NCI-H1694 treated with DMSO at 0.1 percent for 48 hours (cell line): ENCODE measurements at places on chromosomes 16 and 17.

DNA sequence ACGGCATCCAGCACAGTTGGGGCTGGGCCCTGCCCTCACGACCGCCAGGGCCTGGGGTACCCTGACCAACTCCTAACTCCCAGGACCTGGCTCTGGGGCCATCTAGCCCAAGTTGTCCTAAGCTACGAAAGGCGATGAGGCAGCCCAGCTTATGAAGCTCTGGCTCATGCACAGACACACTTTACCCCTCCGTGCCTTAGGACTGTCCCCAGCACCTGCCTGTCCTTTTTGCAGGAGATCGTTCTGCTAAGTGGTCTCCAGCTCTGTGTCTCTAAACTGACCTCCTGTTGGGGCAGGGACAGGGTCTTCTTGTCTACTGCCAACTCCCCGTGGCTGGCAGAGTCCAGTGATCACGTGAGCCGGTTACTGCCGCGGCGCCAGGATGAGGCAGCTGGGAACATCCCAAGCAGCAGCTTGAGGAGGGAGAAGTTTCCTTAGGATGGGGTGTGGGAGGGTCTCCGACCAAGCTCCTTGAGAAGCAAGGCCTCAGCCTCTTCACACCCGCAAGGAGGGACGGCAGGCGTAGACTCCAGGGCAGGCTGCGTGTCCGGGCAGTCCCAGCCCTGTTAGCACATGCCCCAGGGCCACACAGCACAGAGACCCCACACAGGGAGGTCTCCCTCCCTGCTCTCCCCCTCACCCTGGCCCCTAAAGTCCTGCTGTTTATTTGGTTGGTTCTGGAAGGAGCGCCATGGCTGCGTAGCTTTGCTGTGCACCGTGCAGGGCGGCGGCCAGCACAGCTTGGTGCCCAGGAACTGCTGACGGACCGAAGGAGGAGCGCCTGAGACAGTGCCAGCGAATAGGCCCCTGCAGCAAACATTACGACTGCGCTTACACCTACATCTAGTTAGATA, 16.4 kb upstream of the METRNL start:
- DNase-seq, result no peak

DNA sequence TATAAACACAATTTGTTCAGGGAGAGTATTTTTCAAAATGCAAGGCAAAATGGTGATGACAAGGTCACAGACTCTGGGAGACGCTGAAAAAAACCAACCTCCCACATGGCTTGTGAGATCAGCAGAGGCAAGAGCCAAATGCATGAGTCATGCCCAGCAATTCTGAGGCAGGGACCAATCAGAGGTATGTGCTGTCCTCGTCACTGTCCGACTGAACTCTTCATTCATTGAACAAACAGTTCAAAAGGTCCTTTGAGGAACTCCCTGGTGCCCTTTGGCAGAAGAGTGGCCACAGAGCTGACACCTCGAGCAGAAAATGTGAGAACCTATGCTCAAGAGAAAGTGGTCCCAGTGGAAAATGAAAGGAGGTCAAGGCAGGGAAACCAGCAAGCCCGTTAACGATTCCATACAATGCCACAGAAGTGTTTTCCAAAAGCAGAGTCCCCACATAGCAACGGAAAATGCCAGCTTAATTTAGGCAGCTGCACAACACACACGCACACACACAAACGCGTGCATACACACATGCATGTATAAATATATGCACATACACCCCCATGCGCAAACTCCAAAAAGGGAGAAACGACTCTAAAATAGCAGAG, 50.9 kb downstream of the CDH11 start:
- no peak for DNase-seq

GRCh38 chr17:75159196-75160031, 5.1 kb upstream of the JPT1 start:
- no peak for DNase-seq

DNA sequence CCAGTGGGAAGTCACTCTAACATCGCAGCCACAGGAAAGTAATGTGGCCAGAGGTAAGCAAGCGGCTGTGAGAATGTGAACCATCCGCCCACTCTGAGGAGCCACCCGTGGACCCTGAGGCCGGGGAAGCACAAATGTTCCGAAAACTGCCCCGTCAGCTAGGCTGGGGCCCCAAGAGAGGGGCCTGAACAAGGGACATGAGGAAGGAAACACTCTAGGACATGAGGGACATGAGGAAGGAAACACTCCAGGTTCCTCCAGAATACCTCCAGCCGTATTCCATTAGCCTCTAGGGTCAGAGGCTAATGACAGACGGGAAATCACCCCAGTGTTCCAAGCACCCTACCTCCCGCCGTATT, 317 bp downstream of the TEFM start:
- no peak for DNase-seq

DNA sequence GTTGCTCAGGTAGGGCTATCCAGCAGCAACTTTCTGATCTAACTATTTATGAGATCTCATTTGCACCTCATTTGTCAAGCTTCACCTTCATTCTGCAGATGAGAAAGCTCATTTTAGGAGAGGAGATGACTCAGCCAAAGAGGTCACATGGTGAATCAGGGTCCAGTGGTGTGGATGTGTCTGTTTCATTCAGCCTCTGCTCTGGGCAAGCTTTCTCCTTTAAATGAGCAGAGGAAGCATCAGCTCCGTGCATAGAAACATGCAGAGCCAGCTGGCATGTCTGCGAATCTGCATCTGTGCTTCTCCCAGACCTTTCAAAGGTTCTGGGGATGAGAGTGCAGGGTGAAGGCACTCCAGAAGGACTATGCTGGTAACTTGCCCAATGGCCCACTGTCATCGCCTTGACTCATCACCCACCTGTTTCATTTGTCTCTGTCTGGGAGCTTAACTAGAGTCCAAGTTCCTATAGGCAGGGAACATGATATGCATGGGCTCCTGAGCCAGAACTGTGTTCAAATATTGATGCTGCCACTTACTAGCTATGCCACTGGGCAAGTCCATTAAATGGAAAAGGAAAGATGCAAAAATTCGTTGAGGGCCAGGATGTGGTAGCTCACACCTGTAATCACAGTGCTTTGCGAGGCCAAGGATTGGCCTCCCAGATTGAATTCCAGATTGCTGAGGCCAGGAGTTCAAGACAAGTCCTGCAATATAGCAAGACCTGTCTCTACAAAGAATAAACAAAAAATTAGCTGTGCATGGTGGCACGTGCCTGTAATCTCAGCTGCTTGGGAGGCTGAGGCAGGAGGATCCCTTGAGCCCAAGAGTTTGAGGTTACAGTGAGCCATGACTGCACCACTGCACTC, 67.1 kb upstream of the NLK start:
- peak; percentile 82 for DNase-seq

DNA sequence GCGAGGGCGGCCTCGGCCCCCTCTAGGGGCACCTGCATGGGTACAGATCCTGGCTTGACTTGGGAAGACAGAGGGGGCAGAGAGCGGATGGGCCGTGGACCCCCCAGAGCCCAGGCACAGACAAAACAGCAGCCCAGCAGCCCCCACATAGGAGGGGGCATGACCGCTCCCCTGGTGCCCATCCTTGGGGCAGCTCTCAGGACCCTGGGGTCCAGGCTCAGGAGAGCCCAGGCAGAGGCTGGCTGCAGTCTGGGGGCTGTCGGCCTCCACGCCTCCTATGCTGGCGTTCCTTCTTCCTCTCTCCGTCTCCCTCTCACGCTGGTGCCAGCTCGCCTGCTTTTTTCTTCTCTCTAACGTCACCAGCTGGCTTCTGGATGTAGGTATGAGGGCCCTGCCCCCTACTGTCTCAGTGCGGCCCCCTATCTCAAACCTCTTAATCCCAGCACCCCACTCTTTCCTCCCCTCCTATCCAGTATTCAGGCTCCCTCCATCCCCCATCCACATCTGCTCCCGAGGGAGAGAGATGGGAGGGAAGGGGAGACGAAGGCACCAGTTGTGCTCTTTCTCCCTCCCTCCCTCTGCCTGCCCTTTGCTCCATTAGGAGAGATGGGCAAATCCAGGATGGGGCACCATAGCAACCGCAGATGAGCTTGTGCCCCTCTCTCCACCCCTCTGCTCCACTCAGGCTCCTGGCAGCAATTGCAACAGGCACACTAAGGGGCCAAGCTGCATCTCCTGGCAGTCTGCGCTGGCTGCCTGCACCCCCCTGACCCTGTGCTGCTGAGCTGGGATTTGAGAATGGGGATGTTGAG, at the start of gene GPR179:
Gene GPR179, minus strand, starts transcription at position 349 of the 812 bp plus-strand sequence. Its CDS starts 167 bp downstream, at position 182.
- DNase-seq, result peak; percentile 84

DNA sequence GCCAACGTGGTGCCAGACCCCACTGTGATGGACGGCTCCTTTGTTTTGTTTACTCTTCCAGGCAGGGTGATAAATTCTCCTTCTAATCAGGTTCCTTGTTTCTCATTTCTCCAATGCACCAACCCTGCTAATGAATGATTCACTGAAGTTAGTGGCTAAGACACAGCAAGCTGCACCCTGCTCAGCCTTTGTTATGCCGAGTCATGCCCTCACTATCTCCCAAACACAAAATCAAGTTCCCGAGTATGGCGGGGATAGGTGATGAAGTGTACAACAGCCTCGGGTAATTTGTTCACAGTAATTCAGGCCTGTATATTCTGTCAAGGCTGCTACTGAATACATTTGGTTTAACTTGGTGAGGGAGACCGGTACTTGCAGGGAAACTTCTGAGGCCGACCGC, 83.8 kb upstream of the HS3ST4 start:
- no peak for DNase-seq

DNA sequence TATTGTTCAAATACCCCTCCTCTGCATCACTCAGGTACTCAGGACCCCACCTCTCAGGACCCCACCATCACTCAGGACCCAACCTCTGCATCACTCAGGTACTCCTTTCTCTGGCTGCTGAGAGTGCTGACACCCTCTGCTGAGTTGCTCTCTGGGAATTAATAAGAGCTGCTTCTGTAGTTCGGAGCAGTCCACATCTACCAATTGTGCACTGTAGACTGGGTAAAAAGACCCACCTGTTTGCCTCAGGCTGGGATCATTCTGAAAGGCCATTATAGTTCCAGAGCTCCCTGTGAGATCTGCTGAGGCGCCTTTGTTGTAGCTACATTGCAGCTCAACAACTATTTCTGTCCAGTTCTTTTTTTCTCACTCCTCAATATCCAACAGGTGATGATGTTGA, 276.3 kb upstream of the MYOCD start:
- no peak for DNase-seq

DNA sequence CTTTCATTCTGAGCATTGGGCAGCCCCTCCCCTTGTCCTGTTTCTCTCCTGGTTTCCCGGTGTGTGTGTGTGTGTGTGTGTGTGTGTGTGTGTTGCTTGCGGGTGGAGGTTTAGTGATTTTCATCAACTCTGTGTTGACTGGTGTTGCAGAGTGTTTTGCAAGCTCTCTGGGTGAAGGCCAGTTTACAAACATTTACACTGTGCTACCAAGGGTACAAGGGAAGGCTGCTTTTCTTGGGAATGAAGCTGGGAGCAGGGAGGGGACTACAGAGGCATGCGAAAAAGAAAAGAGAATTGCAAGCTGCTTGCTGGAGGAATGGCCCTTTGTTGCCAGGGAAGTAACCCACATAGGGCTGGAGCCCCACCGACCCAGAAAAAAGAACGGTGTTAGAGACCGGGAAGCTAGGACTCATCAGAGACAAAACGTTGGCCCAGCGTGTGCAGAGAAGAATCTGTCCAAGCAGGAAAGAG, 29.6 kb downstream of the HS3ST3B1 start:
- no peak for DNase-seq

DNA sequence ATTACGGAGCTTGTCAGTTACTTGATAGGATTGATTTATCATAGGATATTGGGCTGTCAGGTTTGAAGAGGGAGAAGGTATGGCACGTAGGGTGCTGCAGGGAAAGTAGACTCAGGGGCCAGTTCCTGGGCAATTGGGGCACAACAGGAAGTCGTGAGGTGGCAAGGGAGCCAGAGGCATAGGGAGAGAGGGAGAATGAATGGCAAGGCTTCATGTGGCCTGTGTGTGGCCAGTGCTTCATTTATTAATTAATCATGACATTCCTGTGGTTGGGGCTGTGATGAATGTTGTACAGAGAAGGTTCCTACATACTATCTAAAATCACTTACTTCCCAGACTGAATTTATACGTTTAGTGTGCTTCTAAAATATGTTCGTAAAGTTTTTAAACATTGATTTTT, 19.3 kb downstream of the MFSD11 start:
- DNase-seq, result no peak

DNA sequence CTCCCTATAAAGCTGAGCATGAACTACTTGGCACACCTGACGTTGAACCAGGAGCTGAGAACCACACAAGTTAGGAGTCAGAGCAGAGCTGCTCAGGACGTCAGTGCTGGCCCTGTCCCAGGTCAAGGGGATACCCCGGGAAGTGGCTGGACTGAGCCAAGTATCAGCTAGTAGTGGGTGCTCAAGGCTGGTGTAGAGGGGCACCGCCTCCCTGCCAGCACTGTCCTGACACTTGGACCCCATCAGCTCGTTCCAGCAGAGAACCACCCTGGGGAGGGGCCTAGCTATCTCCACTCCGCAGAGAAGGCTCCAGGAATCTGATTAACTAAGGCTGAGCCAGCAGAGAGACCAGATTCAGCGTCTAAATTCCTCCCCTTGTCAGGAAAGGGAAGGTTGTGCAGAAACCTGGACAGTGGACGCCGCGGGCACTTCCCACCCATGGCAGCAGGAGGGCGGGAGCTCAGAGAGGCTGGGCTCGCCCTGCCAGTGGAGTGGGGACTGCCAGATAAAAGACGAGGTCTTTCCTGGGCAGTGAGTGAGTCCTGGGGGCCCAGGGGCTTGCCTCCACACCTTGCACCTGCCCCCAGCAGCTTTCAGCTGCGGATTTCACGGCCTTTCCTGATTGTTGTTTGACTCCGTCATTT, 21.0 kb downstream of the C16orf90 start:
- DNase-seq, result no peak

GRCh38 chr17:38460716-38461630, 32.7 kb downstream of the ARHGAP23 start:
- DNase-seq, result no peak

GRCh38 chr17:34377078-34377823, 14.2 kb upstream of the CCL1 start:
- DNase-seq, result no peak

DNA sequence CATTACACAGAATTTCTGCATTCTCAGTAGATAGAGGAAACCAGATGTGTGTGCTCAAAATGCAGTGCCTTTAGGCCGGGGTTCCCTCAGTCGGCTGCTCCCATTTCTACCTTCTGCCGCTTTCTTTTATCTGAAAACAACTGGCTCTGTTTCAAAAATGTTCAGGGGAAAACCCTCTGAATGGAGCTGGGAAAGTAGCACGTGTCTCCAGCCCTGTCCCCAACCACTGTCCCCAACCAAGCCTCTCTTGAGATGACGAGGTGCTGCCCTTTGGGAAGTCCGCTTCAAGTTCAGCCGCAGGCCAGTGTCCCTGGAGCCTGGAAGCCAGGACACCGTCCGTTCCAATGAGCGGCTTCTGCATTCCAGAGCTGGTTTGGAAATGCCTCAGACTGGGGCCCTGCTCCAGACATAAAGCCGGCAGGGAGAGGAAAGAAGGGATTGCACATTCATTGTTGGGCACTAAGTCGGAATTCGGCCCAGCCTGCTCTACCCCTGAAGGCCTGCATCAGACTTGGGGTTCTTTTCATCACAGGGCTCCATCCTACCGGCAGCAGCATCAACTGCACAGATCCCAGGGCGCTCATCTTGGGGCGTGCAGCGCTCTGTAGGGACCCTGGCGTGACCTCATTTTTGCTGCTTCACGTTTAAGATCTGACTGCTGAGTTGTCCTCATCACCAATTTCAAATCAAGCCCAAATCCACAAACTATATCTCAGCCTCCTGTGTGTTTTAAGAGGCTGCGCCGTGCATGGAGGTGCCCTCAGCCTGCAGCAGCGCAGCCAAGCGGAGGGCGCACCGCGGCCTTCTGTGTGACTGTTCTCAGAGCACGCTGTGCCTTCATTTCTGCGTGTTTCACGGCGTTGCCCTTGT, 111.3 kb downstream of the BANP start:
- peak; percentile 2 for DNase-seq

- peak; percentile 75 for DNase-seq
These were observed 30.8 kb downstream of the HLF start for GRCh38 chr17:55295411-55296170.
